Skeletal muscle cell (primary cell): ENCODE measurements at places on chromosomes 13 and 19.

DNA sequence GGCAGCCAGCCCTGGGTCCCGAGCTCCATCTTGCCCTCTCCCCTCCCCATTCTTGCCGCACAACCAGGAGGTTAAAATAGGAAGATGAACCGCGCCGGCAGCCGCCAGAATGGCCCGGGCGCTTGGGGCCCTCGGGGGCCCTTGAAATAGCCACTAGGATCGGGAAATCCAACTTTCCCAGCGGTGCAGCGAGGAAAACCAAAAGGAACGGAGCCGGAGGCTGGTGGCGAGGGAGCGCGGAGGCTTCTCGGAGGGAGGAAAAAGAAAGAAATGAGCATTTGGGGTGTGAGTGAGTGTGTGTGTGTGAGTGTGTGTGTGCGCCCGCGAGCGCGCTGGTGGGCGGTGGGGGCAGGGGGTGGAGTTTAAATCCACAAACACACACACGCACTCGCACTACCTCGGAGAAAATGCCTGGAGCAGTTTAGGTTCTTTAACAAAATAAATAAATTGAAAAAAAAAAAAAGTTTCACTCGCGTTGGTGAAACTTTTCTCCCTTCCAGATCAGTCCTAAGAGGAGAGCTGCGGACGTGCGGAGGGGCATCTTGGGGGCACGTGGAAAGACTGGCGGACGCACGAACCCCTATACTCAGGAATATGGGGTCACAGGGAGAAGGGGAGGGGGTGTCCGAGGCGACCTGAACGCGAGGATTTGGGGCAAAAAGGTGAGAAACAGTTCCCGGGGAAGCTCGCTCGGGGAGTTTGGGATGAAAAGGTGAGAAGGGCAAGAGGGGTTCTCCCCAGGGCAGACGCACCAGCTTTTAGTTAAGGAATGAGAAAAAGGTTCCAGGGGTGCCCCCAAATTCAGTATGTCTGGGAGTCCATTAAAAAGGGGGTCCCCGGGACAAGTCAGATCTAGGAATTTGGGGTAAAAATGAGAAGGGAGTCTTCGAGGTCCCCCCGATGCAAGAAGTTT, 1.3 kb downstream of the RFX2 start:
- DNase-seq = no peak

- no peak for DNase-seq
Observed at GRCh38 chr19:4997297-4997696, 28.4 kb downstream of the KDM4B start.

DNA sequence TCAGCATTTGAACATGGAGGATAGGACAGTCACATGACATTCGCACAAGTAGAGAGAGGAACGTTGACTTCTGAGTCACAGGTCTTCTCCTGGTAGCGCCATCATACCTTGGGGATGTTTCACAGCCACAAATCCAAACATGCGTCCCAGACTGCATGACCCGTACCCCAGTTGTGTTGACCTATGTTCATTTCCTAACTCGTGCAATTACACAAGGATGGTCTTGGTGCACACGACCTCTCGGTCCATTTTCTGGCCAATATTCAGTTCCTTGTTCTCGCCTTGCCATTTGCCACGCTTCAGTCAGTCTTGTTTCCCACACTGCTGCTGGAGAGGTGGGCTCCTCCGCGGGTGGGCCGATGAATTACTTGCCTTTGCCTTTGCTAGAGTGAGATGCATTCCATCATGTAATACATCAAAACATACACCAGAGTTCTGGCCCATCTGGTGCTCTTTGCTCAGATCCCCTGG, 87.3 kb downstream of the COL4A2 start:
- DNase-seq = no peak

GRCh38 chr19:51129716-51130115, 5.0 kb downstream of the SIGLEC9 start:
- DNase-seq = no peak

- DNase-seq = no peak
Observed at GRCh38 chr13:47798194-47798593, 202.9 kb downstream of the SUCLA2 start.

DNA sequence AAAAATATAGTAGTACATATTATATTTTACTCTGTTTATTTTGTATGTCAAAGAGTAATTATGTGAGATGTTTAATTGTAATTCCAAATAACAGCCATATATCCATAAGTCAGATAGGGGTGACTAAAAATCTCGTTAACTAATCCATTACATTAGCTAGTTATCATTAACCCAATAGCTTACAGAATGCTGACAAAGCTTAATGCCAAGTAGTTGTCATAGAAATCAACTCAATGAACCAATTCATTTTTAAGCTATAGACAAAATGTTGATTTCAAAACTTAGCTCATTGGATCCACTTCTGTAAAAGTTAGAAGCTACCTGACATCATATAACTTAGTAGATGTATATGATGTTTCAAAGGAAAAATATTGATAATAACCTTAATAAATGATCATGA, 206.7 kb upstream of the SLITRK1 start:
- no peak for DNase-seq

DNA sequence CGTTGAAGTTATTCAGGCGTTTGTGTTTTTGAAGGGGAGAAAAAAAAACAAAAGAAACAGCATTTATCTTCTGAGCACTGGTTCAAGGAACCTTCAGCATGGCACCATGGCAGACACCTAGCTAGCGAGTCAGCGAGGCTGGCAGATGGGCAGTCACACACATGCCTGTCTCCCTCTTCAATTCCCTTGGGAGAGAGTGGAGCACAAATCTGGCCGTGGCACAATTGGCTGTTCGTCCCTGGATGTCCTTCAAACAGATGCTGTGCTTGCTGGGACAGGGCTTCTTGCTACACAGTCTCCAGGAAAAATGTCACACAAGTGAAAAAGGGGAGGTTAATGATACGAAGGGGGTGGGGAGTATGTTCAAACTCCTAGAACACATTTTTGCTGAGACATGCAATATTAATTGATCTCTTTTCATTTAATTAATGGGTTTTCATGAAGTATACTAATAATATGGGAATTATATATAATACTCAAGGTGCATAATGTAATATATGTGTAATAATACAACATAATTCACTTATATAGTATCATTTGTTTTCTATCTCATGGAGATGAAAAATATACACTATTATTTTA, 1674.5 kb upstream of the SLC10A2 start:
- no peak for DNase-seq

GRCh38 chr13:94710881-94711560, 1.3 kb downstream of the SOX21 start:
- DNase-seq = no peak
